ENCODE measurements at places on chromosomes 7 and 10. TPM values are rescaled to one million over a fixed set of nuclear protein-coding genes. Genes with fewer than 3 reads are reported as not detected.

DNA sequence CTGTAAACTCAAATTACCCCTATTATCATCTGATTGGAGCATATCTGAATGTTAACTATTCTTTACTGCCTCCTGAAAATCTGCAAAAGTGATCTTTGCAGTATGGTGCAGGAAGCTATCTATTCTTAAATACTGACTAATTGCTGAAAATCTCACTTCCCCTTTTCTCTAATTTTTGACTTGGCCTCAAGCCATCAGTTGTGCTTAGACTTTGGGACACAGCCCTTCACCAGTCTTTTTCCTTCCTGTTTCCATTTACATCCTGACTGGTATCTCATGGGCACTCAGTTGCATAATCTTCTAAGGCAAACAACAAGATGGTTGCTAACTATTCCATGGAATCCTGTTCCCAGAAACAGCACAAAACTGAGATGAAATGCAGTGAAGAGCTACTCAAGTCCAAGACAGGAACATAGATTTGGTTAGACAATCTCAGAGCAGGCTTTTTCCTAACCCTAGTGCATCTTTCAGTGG, 228.5 kb downstream of the SORCS1 start:
- DNase-seq = no peak

DNA sequence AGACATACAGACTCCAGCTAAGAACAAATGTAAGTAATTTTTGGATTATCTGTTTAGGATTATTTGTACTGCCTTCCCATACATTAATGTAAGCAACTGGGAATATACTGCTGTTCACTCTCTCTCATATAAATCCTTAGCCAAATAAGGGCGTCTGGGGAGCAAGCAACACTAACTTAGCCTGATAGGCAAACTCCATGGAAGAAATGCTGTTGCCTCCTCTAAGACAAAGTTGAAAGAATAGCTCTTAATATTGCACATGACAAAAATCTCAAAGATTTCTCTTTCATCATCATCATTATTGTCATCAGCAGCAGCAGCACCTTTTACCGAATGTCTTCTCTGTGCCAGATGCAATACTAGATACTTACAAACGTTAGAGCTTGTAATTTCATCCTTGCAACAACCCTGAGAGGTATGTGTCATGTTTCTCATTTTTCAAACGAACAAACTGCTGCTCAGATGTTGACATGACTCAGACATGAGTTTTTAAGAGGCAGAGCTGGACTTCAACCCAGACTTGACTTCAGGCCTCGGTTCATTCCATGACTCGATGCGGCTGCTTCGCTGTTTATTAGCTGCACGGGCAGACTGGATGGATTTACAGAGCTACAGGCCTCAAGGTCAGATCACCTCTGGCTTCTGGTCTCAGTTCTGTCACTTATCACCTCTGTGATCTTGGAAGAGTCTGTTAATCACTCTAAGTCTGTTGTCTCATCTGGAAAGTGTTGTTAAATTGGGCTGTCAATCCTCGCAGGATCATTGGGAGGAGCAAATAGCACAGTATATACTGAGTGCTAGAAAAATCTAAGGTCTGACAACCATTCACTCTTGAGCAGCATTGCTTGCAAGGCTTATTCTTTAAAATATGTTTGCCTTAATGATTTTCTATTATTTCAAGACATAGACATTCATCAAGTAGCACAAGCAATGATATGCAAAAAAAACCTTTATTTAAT, 126.3 kb upstream of the CELF2 start:
- DNase-seq = no peak

DNA sequence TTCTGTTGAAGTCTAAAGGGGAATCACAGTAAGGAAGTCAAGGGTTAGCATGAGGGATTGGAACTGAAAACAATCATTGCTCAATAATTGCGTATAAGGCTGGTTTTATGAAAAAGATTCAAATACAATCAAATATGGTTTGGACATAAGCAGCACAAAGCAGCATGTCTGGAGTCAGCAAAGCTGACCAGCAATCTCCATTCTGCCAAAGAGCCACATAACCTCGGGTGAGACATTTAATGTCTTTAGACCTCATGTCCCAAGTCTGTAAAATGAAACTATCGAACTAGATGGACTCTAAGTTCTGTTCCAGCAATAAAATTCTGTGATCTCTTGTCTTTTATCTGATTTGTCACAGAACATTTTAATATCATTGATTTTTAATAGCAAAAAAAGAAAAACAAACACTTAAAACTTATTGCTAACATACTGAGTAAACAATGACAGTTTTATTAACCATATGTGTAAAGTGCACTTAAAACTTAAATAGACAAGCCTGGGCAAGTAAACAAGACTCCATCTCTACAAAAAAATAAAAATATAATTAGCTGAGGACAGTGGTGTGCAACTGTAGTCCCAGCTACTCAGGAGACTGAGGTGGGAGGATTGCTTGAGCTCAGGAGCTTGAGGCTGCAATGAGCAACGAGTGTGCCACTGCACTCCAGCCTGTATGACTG, 217.0 kb downstream of the MAGI2 start:
- DNase-seq = no peak

- peak; percentile 23 for DNase-seq
These were observed 87.5 kb downstream of the ATXN7L1 start for GRCh38 chr7:105788816-105789349.

GRCh38 chr10:132364594-132364970, 32.4 kb upstream of the PWWP2B start:
- DNase-seq = peak; percentile 62

- DNase-seq = no peak
These were observed 4.2 kb downstream of the CYP26A1 start for GRCh38 chr10:93077860-93078337.

Gene PRSS1
- not detected for total RNA-seq

Gene TLX1
- total RNA-seq = not detected

Gene CRHR2
- total RNA-seq = not detected

Gene PNLIPRP2
- total RNA-seq = not detected

Gene SMIM30
- total RNA-seq = 26.3 TPM

Measured in natural killer cell treated with Interleukin-12 subunit alpha and Interleukin-12 subunit beta and Interleukin-15 and Interleukin-18, amount 100 ng/mL, for 72 hours (primary cell).